ENCODE measurements at places on chromosomes 11 and 22. TPM values are rescaled to one million over a fixed set of nuclear protein-coding genes. Genes with fewer than 3 reads are reported as not detected.

DNA sequence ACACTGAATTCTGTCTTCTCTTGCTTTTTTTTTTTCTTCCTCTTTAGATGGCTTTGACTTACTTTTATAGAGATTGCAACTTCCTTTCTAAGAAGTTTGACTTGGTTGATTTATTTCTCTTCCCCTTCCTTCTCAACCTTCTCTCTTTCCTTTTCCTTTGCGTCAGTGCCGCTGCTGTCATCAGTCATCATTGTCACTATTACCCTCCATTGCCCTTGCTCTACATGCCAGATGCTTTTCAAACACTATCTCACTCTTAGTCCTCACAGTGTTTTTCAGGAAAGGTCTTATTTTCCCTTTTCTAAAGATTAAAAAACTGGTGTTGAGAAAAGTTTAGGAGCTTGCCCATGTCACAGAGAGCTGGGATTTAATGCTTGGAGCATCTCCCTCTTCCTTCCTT lies 74.7 kb upstream of the C11orf87 start:
- DNase-seq: no peak

DNA sequence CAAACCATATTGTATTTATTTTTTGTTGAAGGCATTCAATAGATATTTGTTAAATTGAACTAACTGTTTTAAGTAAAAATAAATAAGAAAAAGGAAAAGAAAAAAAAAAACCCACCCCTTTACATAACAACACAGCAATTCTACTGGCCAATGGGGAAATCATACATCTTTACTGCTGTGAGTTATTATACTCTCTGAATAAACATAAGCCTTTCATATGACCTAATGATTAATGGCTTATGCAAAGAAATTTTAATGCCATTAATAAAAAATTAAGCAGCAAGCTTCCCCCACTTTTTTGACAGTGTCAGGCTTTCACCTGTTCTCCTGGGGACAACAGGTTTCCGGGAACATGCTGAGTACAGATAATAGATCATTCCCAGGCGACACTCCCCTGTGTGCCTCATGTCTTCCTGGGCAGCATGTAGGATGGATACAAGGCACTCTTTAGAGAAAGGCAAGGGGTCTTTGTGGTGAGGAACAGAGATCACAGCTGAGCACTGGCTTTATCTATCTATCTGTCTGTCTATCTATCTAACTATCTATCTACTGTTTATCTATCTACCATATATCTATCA lies 676.0 kb downstream of the NTM start:
- no peak for DNase-seq

DNA sequence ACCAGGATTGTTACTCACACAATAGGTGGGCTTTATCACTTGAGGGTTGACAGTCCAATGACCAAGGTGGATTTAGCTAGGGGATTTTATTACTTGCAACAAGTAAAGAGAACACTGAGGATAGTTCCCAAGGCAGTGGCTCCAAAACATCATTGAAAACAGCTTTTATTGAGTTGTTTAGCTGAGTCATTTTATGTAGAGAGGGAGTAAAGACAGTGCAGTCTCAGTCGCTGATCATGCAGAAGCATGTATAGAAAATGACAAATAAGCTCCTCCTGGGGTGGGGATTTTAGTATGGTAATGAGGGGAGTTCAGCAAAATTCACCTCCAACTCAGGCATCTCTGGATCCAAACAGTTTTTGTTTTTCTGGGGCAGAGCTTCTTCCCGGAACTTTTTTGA lies 163.0 kb upstream of the CCDC179 start:
- no peak for DNase-seq

SYCE3 gene
- total RNA-seq: not detected

OR4A47 gene
- not detected for total RNA-seq

RAG2 gene
- not detected for total RNA-seq

GNB1L gene
- total RNA-seq: 7.3 TPM
